Cortex of kidney (tissue), 1 donor: ENCODE measurements at places on chromosomes 6 and 20.

GRCh38 chr6:149895048-149895590 lies 2.8 kb downstream of the RAET1E start:
- DNase-seq, result no peak

GRCh38 chr6:150079604-150080003 lies 10.7 kb upstream of the ULBP3 start:
- no peak for DNase-seq

- no peak for DNase-seq
These were observed 12.1 kb downstream of the NHSL1 start for GRCh38 chr6:138487102-138487604.

GRCh38 chr6:11921017-11921438 lies 91.1 kb upstream of the HIVEP1 start:
- no peak for DNase-seq

GRCh38 chr20:48308882-48309281 lies 518.9 kb downstream of the PREX1 start:
- no peak for DNase-seq

DNA sequence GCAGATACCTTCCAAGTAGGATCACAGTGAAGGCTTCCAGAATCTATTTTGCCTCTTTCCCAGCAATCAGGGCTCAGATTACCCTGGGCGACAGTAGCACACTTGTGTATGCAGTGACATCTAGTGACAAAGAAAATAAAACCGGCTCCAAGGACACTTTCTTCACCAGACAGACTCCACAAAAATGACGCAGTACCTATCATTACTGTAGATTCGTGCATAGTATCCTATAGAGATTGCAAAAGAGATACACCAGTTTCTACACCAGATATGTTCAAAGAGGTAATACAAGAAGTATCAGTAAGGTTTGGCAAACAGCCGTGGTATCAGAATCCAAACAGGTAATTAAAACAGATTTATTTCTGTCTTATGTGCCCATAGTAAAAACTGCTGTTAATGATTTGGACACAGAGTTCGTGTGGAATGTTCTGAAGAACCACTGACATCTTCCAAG lies 600.4 kb upstream of the JAG1 start:
- DNase-seq, result no peak

DNA sequence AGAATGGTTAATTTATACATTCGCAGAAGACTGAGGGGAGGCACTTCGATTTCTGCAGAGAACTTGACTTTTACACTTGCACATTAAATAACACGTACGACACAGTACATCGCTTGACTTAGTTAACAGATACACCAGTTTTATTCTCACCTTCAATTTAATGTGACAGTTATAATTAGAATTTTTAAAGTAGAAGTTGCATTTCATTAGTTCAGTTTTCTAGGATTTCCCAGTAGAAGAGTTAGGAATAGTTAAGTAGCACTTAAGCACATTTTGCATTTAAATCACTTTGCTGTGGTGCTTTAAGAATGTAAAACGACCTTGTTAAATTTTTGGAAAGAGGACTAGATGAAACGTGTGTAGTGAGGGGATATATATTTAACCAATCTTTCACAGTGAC lies 1.6 kb upstream of the BEND3 start:
- DNase-seq, result no peak

DNA sequence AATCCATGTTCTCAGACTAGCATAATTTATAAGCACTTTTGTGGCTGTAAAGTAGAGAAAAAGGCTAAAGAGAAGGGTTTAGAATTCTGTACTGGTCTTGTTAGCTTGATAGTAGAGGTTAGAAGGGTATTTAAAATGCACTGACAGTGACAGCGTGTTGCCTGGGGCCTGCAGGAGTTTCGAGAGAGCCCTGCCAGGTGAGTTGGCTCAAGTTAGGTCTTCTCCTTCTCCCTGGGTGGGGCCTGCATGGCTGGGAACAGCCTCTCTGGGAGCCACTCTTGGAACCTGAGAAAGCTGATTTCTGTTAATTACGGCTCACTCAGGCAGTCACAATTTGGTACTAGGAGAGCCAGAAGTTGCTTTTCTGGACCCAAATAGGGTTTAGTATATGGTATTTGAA lies 103.7 kb downstream of the ARID1B start:
- no peak for DNase-seq

GRCh38 chr20:40008177-40008576 lies 680.9 kb downstream of the MAFB start:
- DNase-seq, result no peak

DNA sequence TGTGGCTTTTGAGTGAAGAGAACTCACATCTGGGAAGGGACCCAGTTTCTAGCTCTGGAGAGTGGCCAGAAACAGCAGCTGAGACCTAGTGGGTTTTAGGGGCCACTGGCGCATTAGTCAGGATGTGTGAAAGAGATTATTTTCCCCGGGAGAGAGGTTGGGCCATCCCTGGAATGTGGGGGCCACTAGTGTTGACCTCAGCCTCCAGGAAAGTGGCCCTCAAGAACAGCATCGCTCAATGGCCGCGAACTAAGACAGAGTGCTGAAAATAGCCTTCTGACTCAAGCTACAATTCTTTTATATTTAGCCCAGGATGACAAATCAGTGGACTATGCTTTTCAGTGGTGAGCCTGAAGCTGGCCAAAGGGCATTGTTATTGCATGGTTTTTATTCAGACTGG lies 210.4 kb upstream of the RNF24 start:
- no peak for DNase-seq

DNA sequence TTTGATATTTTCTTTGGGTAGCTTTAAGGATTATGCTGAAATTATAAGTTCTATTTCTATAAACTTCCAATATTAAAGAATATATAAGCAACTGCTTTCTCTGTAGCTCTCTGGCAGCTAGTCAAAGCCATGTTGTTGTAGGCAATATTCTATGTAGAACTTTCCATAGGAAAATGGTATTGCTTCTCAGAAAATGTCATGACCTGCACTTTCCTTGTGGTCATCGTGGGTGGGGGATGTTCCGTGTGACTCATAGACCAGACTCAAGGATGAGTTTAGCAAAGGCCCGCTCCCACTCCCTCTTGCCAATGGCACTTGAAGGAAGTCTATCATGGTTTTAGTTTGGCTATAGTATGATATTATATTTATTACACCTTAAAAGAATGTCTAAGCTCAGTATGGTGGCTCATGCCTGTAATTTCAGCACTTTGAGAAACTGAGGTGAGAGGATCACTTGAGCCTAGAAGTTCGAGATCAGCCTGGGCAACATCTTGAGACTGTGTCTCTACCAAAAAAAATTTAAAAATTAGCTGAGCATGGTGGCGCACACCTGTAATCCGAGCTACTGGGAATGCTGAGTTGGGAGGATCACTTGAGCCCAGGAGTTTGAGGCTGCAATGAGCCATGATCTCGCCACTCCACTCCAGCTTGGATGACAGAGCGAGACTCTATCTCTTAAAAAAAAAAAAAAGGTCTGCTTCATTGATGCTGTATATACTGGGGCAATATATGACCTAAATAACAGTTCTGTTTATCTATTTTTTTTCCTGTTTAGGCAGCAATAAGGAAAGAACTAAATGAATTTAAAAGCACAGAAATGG lies 36.6 kb upstream of the LTV1 start:
- no peak for DNase-seq

DNA sequence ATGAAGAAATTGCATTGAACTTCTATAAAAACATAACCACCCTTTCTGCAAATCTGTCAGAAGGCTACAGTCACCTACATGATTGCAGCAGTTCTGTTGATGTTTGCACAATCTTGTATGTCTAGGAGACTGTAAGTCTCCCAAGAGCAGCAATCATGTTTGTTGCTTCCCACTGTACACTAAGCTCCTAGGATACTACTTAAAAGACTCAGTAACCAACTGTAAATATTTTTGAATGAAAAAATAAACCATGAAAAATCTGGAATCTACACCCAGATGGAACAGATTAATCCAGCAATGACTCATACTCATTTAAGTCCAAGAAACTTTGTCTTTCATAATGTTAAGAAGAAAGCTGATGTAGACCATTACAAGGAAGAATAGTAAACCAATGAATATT lies 168.5 kb upstream of the ATXN1 start:
- no peak for DNase-seq

GRCh38 chr6:10534419-10534762 lies 13.2 kb downstream of the GCNT2 start:
- no peak for DNase-seq

DNA sequence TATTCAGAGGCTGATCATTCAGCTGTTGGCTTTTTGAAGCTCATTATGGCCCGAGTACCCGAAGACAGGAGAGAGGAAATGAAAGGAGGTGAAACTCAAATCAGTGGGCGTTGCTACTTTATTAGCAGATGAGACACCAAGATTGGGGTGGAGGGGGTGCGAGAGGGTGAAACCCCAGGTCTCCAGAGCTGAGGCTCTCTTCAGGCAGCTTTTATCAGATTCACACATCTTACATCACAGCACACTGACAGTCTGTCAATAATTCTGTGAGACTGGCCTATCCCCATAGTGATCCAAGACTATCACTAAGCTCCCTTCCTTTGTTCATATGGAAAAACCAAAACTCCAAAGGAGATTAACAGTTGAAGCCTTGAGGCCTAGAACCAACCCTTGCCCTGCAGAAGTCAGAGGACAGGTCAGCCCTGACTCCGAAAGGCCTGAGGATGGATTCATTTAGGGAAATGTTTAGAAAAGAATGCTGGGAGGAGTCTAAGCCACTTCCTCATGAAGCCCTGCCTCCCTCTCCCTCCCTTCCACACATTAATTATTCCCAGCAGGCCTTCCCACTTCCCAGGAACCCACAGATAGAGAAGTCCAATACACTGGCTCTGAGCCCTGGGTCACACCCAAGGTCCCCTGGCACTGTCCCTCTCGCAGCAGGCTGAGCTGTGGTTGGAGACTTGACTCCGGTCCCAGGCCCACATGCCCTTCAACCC lies 23.2 kb downstream of the TRERF1 start:
- no peak for DNase-seq

- DNase-seq, result no peak
These were observed 475.8 kb upstream of the JARID2 start for GRCh38 chr6:14770040-14770439.

GRCh38 chr20:61998343-61999121 lies 67.1 kb downstream of the TAF4 start:
- DNase-seq, result no peak

GRCh38 chr6:139271056-139271455 lies 20.7 kb downstream of the TXLNB start:
- no peak for DNase-seq

- DNase-seq, result no peak
These were observed 81.4 kb upstream of the TCF21 start for GRCh38 chr6:133807501-133807900.

DNA sequence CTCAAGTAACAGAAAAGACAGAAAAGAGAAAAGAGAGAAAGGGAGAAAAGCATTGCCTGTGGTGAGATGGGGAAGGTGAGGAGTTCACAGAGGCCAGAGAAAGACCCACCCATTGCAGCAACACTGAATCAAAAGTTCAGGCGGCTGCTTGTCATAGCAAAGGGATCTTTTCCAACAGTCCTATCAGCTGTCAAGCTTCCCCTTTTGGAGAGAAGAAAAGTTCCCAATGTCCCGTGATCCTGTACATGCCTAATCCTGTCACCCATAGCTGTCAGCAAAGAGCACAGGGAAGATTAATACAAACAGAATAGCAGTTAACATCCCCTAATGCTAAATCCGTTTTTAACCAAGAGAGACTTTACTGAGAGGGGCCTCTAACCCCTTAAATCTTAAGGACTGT lies 8.9 kb upstream of the TRIM38 start:
- no peak for DNase-seq

GRCh38 chr6:40342723-40343122 lies 244.4 kb downstream of the LRFN2 start:
- no peak for DNase-seq

DNA sequence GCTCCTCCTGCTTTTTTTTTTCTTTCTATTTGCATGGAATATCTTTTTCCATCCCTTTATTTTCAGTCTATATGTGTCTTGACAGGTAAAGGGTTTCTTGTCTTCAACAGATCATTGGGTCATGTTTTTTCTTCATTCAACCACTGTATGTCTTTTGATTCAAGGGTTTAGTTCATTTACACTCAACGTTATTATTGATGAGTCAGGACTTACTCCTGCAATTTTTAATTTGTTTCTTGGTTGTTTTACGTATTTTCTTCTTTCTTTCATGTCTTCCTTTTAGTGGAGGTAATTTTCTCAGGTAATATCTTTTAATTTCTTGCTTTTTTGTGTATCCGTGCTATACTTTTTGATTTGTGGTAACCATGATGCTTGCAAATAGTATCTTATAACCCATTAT lies 429.1 kb upstream of the HTR1E start:
- no peak for DNase-seq
